Vagina (tissue), 2 donors: ENCODE measurements at places on chromosomes 4 and X.

- no peak for DNase-seq
Measured at GRCh38 chr4:99382745-99383360, 30.3 kb upstream of the ADH1C start.

GRCh38 chr4:187128976-187129375, 405.3 kb upstream of the FAT1 start:
- no peak for DNase-seq

GRCh38 chr4:59956366-59956765, 1243.8 kb upstream of the ADGRL3 start:
- no peak for DNase-seq

DNA sequence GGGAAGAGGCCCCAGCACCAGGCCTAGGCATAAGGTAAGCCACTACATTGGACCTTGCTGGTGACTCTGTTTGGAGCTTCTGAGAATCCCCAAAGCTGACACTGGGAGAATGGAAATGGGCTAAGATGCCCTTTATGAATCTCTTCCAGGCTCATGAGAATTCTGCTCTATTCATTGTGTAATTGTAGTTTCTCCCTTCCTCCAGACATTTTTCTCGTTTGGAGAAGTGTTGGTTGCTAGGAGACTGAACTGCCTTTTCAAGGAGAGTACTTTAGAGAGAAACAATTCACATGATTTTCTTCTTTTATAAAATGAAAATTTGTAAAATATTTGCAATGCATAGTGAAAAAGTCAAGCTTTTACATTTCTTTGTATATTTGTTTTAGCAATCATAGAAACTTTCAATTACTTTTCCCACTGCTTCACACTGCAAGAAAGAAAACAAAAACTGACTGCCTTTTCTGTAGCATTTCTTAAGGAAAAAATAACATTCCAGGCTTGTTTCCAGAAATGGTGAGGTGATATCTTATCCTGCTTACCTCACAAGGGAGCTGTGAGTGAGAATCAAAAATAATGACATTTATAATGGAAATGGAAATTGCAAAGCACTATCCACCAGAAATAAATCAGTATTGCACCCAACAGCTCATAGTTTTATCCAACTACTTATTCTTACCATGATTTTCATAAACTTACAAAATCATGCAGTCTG, 24.9 kb upstream of the DCHS2 start:
- DNase-seq, result no peak

DNA sequence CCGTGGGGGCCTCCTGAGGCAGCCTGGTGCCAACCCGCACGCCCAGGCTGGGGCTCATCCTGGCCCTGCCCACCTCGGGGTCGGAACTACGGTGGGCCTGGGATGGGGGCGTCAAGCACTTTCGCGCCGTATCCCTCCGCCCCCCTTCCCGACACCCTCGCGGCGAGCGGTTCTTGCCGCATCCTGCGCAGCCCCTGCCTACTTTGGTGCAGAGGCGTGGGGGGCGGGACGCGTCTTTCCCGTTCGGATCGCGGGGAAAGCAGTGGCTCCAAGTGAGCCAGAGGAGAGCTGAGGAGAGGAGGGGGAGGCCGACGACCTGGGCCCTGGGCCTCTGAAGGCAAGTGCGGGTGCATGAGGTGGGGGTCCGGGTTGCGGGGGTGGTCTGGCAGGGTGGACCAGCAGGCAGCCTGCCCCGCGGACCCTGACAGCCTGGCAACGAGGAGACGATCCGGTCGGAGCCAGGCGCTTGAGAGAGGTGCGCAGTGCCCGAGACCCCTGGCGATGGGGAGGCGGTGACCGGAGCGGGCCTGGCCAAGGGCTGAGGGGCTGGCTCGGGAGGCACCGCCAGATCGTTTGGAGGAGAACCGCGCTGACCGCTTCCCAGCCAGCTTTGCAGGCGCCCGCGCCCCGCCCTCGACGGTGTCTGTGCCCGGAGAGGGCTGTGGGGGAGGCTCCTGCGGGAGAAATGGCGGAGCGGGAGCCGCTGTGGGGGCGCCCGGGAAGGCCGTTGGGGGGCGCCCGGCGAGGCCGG, at the start of gene GPRASP2:
TSS of gene GPRASP2 (plus strand) at position 233 of the 751 bp plus-strand sequence. CDS start 2,422 bp downstream, outside the sequence.
- DNase-seq, result no peak

GRCh38 chr4:41212616-41213203, 1.6 kb downstream of the APBB2 start:
- DNase-seq, result no peak

- no peak for DNase-seq
Measured at GRCh38 chr4:159360549-159360948, 257.7 kb downstream of the RAPGEF2 start.

GRCh38 chr4:26308568-26308967, 12.2 kb upstream of the RBPJ start:
- DNase-seq, result no peak

- DNase-seq, result no peak
Measured at GRCh38 chr4:22531311-22532019, 15.6 kb upstream of the ADGRA3 start.

- no peak for DNase-seq
Measured at GRCh38 chrX:153909024-153909979, 4.8 kb downstream of the AVPR2 start.
